Suprapubic skin (tissue), 4 donors: ENCODE measurements at places on chromosomes 1 and 21. TPM values are rescaled to one million over a fixed set of nuclear protein-coding genes. Genes with fewer than 3 reads are reported as not detected.
A peak's percentile ranks its signal among the peaks of the same experiment; 100 is the strongest.

DNA sequence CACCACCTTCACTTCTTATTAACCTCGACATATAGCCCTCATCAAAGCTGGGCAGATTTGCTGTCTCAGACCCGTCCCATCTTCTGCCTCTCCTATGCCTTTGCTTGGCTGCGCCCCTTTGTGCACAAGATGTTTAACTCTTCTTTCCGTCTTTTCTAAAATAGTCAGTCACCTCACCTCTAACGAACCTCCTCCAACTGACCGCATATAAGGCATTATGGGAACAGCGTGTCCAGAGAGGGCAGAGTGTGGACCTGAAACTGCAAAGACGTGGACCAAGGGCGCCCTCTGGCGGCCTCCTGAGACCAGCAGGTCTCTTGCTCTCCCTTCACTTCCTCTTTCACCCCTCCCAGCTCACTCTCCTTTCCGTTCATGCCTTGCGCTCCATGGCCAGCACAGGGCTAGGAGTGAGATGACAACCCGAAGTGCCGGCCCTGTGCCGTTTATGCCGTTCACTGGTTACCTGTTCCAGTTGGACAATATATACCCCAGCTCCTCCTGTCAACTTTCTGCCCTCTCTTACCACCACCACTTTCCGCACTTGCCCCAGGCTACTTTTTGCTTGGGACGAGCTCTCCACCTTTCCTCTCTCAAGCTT, 2.5 kb upstream of the METTL25B start:
- DNase-seq: peak; percentile 93

DNA sequence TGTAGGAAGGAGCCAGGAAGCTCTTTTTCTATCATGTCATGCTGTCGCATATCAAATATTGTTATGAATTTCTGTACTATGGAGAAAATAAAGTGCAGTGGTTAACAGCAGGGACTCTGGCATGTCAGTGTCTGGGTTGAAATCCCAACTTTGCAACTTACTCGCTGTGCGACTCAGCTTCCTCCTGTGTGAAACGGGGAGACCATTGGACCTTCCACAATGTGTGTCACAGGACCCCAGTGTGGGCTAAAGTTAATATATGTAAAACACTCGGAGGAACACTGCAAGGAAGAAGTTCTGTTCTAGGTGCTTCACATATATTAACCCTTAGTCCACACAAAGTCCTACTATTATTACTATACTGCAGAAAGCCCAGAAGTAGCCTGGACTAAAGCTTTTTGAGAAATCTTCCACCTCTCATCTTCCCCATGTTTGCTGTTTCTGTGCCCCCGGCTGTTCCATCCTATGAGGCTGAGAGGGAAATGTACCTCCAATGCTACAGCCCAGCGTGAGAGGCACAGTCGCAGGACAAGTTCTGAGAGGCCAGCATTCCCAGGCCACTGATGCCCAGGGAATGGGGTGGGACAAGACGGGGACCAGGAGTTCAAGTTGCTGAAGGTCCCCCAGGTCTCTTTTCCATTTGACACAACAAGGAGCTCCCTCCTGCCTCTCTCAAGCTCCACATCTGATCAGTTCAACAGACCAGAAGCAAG, 1.9 kb downstream of the CHIT1 start:
- DNase-seq: no peak

- DNase-seq: peak; percentile 68
Measured at GRCh38 chr1:40314721-40315238, 2.3 kb downstream of the COL9A2 start.

- no peak for DNase-seq
Measured at GRCh38 chr1:25642574-25643108, 26.1 kb downstream of the MAN1C1 start.

DNA sequence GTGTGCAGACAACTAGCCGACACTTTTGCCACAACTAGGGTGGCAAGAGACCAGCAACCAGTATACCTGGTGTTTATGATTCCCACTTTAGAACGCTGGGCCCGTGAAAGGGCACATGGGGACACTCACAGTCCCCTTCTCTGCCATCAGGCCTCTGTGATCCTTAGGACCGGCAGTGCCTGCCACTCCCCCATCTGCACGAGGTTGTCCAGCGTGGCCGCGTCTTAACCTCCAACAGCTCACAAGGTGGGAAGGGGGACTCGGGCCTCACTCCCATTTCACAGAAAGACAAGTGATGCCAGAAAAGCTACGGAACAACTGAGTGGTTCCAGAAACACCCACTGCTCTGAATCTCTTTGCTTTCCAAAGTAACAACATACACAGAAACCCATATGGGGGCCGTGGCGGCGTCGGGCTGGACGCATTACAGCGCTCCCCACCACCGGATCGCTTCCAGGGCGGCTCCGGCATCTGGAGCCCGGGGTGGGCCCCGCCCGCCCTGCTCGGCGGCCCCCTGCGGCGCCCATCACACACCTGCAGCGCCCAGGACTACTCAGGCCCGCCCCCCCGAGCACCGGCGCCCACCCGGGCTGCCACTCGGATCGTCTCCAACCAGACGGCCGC, 1.0 kb downstream of the ZNF496 start:
- DNase-seq: no peak

DNA sequence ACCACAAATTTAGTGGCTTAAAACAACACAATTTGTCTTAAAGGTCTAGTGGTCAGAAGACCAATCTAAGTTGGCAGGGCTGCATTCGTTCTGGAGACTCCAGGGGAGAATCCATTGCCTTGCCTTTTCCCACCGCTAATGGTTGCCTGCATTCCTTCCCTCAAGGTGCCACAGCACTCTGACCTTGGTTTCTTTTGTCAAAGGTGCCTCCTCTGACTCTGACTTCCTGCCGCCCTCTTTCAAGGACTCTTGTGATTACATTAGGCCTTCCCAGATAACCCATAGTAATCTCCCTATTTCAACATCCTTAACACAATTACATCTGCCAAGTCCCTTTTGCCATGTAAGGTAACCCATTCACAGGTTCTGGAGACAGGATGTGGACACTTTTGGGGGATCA, 145.3 kb downstream of the S1PR1 start:
- DNase-seq: no peak

The SLAMF8 gene
- total RNA-seq: 5.5 TPM

The MXRA8 gene
- total RNA-seq: 22.0 TPM

The DPT gene
- total RNA-seq: 16.0 TPM

The KCNE1 gene
- 0.48 TPM for total RNA-seq

The CHIT1 gene
- 0.32 TPM for total RNA-seq
